Stimulated activated CD8-positive, alpha-beta memory T cell treated with anti-CD3 and anti-CD28 coated beads, Interleukin-4, amount 100 ng/mL, for 24 hours (primary cell): ENCODE measurements at places on chromosomes 12 and 14.

DNA sequence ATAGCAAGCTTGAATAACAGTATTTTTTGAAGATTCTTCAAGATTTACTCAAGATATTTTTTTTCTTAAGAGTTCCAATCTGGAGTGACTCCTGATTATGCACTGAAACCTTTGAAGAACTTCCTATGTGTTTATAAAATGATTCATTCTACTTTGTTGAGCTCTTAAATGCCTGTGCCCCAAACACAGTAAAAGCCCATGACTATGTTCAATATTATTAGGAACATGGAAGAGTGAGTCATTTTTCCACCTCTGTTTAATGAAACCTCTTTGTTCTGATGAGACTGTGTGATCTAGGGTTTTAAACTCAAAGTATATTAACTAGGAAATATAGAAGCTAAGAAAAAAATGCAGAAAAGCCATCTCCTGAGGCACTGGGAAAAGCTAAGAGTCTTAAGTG is 415.0 kb upstream of the FBXO33 start:
- no peak for DNase-seq

DNA sequence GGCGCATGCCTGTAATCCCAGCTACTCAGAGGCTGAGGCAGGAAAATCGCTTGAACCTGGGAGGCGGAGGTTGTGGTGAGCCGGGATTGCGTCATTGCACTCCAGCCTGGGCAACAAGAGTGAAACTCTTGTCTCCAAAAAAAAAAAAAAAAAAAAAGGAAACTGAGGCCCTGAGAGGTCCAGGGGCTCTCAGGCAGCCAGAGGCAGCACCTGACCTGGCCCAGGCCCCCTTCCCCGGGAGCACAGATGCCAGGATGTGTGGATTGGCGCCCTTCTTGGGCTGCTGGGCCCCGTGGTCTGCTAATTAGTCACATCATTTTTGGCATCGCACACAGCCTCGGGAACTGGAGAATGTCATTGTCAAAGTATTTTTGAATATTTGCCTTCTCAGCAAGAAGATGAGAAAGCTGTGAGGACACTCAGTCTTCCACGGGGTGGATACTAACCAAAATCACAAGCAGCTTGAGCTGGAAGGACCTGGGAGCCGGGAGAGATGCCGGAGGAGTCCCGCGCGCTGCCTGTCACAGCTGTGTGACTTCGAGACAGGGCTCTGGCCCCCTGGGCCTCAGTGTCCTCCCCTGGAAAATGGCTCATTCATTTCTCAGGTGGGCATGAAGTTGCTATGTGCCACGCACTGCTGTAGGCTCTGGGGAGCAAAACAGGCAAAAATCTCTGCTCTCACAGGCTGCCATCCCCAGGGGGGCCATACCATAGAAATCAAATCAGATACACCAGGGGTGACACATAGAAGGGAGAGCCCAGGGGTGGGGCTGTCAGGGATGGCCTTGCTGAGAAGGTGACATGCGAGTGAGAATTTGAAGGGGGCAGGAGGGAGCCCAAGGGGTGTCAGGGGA is 12.5 kb upstream of the RCOR1 start:
- DNase-seq = no peak

GRCh38 chr12:100504804-100505203 is 31.1 kb downstream of the NR1H4 start:
- DNase-seq = no peak

- no peak for DNase-seq
Measured at GRCh38 chr12:12941450-12942350, 10.3 kb downstream of the GPRC5D start.

GRCh38 chr12:26496170-26496569 is 300.8 kb downstream of the SSPN start:
- DNase-seq = no peak

GRCh38 chr12:98373025-98373554 is 142.3 kb upstream of the TMPO start:
- no peak for DNase-seq

DNA sequence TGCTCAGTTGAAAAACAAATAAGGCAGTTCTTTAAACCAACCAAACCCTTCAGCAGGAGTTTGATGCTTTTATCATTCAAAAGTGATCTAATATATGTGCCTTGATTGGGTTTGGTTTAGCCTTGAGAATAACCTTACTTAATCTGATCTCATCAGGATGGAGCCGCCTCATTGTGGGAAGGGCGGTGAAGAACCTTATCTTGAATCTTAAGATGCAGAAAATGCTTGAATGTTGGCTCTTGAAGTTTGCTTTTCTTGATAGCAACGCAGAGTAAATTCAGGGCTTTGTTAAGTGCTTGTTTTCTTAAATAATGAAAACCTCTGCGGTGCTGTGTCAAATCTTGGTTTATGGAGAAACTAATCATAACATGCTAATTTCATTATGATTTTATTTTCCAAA is 138.2 kb downstream of the MON2 start:
- DNase-seq = no peak

GRCh38 chr14:81682134-81682533 is 148.5 kb upstream of the SEL1L start:
- no peak for DNase-seq

- DNase-seq = no peak
Measured at GRCh38 chr14:38297681-38298080, 41.8 kb upstream of the CLEC14A start.

DNA sequence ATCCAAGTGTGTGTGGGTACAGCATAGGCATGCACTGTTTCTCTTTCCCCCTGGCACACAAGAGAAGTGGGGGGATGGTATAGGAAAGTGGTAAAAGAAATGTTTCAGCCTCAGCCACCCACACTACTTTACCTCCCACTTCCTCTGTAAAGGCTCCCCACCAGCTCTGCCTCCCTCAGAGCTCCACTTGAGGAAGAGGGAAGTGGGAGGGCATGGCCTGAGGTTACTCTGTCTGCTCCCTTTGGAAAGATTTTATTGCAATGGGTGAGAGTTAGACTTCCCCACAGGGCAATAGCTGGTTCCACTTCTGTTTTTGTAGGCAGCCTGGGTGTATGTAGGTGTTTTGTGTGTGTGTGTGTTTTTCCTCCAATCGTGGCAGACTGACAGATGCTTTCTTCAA is 145.3 kb downstream of the SSPN start:
- DNase-seq = no peak

GRCh38 chr12:124764451-124764850 is 99.2 kb downstream of the SCARB1 start:
- DNase-seq = no peak

GRCh38 chr12:95440401-95440800 is 33.6 kb upstream of the METAP2 start:
- no peak for DNase-seq

DNA sequence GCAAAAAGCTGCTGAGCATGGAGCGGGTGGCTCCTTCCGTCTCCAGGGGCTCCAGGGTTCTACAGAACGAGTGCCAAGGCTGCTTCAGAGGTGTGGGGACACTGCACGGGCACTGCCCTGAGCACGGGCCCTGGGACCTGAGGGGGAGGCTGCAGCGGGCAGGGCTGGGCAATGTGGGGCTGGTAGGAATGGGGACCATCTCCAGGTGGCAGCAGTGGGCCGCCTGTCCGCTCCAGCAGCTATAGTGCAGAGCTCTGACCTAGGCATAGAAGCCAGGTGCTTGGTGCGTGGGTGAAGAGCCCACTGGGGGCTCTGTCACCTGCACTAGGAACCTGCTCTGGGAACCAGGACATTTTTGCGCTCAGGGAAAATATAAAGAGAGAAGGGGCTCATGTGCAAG is 22.3 kb downstream of the HDAC7 start:
- no peak for DNase-seq

GRCh38 chr14:71730471-71730870 is 201.8 kb upstream of the RGS6 start:
- DNase-seq = no peak

GRCh38 chr14:81594012-81594411 is 60.4 kb upstream of the SEL1L start:
- no peak for DNase-seq

GRCh38 chr12:13258197-13258596 is 61.7 kb downstream of the EMP1 start:
- DNase-seq = no peak

- no peak for DNase-seq
Measured at GRCh38 chr14:103434868-103435442, 49.7 kb downstream of the MARK3 start.

GRCh38 chr12:84816916-84817695 is 95.5 kb downstream of the SLC6A15 start:
- DNase-seq = no peak

DNA sequence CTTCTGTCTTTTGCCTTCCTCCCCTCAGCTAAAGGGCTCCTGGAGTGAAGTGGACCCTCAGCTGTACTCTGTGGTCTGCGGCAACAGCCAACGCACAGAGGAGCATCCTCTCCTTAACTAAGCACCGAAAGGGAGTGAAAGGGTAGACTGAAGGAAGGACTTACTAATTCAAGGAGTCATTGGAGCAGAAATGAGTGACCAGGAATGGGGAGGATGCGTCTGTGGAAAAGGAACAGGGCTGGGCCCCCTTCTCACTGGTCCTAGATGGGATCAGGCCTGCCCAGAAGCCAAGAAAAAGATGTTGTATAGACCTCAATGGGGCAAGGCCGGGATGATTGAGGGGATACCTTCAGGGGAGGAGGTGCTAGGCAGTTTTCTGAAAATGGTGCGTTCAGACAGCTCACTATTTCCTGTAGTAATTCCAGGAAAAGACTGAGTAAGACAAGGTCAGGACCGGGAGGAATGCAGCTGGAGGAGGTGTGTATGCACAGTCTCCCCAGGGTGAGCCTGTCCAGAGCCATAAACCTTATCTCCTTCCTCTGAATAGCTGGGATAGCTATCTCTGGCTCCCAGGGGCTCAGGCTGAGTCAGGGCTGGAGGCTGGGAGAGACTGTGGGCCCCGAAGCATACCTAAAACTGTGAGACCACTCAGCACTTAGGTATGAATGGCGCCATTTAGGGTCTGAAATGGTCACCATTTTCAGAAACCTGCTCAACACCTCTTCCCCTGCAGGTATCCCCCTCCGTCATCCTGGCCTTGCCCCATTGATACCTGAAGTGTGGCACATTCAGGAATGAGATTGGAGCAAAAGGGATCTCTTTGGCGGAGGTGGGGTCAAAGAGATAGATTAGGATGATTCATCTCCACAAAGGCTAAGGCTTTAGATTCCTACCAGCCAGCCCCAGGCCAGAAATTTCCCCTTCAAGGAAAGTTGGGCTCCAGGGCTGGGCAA is 20.2 kb upstream of the KRT8 start:
- DNase-seq = no peak

- DNase-seq = no peak
Measured at GRCh38 chr14:99245564-99246511, 26.2 kb downstream of the BCL11B start.

DNA sequence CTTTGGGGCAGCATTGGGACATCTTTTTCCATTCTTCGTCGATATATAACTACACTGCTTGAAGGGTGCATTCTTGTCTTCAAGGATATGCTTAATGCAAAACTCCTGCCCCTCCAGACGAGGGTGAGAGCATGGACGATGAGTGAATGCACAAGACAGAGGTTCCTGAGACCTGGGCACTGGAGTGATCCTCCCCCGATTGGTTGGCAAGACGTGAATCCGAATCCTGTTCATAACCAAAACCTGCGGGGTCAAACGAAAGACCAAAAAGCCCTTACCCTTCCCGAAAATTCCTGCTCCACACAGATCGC is 684 bp downstream of the KANSL2 start:
- DNase-seq = no peak

- DNase-seq = no peak
Measured at GRCh38 chr14:82182646-82183045, 649.0 kb upstream of the SEL1L start.

DNA sequence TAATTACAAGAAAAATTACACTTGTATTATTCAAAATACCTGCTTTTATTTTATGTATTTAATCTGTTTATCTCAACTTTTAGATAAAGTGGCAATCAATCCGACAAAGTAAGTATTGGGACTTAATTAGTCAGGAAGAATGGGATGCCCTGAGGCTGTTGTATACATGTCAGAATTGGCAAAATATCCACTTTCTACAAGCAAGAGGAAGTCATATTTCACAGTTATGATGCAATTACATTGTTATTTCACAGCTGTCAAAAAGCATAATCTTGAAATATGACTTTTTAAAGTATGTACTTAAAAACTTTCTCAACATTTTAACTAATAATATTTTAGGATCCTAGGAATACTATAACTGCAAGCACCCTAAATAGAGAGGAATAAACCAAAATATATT is 357.1 kb upstream of the MGAT4C start:
- no peak for DNase-seq

DNA sequence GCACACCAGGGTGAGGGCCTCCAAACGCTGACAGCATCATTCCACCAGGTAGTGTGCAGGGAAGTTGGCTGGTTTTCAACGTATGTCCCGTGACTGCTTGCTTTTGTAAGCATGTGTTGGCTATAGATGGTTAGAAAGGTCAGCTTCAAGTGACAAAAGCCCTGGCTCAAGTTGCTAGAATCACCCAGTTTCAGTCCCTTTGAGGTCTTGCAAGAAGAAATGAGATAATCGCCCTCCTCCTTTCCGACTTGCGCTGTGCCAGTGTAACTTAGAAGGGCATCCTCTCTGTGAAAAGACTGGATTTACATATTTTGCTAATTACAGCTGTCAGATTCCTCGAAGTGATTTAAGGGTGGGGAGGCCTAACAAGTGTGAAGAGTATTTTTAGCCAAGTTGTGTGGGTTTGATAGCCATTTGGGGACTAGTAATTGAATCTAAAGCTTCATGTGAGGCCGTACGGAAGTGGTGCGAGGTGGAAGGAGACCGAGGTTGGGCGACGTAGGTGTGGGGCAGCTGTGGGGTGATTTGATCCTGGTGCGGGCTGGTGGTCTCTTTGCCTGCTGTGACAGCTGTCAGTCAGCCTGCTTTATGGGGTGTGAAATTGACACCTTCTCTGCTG is 94.7 kb downstream of the CHST11 start:
- DNase-seq = no peak

GRCh38 chr14:38618514-38618913 is 362.6 kb upstream of the CLEC14A start:
- no peak for DNase-seq

DNA sequence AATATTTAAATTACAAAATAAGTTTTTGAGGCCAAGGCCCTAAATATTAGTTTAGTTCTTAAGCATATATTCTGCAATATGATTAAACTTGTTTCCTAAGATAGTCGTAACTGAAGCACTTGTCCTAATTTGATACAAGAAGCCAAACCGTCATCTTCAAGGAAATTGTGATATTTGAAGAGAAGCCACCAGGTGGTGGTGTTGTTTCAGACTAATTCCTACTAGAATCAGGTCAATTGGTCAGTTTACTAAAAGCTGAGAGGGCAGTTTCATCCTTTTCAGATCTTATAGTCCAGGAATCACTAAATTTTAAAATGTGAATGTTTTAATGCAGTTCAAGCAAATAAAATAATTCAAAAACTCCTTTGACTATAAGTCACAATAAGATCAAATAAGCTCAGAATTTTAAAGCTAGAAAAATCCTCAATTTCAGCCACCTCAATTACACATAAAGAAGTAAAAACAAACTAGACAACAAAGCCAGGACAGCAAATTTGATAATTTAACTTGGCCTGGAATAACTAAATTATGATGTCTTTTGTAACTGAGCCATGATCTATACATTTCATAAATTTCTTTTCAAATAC is 7.1 kb upstream of the ARL1 start:
- DNase-seq = no peak

GRCh38 chr14:31286456-31287293 is 79.1 kb upstream of the HECTD1 start:
- DNase-seq = no peak
